ENCODE measurements at places on chromosomes 7 and 10.
A peak's percentile ranks its signal among the peaks of the same experiment; 100 is the strongest.

GRCh38 chr7:88789480-88790064 is 6.0 kb downstream of the TEX47 start:
- DNase-seq: peak; percentile 12

DNA sequence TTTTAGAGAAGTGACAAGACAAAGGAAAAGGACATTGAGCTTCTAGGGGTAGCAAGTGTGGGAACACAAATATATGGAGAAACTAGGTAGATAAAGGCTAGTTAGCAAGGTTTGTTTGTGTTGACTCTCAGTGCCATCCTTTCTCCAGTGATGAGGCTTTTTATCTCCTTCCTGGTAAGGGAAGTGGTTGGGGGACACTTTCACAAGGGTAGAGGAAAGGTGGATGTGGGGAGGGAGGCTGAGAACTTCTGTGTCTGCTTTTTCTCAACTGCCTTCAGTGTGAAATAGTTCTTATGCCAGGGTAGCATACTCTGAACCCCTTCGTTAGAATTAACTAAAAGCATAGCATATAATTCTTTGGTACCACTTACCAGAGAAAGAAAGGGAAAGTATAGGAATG is 93.0 kb upstream of the STRIP2 start:
- no peak for DNase-seq

GRCh38 chr7:29878081-29878688 is 71.9 kb downstream of the WIPF3 start:
- DNase-seq: peak; percentile 52

DNA sequence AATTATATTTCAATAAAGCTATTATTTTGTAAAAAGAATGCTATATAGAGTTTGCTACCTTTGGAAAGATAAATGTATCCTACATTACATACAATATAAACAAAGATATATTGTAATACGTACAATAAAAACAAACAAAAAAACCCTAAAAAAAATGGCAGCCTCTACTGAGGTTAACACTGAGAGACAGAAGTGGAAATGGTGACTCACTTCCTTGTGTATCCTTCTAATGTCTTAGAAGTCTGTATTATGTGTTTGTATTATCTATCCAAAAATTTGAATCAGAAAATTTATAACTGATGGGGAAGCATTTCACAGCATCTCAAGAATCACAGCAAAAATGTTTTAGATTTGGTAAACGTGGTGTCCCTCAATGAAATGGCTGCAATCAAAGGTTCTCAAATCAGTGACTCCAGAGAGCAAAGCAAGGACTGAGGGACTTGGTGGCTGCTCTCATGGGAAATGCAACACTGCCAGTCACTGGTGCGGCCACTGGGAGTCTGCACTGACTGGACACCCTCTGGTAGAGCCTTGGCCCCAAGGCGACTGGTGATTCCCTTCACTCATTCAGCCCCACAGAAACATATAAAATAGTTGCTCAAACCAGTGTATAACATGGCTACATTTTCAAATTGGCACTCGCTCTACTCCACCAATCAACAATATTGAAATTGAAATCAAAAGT is 53.8 kb downstream of the PANK1 start:
- DNase-seq: no peak

DNA sequence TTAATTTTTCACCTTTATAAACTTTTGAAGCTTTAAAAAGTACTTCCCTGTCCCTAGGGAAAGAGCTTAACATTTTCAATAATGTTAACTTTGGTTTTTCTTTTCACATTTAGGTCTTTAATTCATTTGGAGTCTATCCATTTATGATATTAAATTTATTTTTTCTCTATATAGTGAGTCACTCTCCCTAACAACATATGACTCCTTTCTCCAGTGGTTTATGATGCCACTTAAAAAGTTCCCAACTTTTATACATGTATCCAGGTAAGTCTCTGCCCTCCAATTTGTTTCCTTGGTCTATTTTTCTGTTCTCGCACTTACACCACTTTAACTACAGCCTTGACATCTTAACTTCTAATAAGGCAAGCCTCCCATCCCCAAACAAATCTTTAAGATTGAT is 3.5 kb downstream of the CACUL1 start:
- DNase-seq: no peak

DNA sequence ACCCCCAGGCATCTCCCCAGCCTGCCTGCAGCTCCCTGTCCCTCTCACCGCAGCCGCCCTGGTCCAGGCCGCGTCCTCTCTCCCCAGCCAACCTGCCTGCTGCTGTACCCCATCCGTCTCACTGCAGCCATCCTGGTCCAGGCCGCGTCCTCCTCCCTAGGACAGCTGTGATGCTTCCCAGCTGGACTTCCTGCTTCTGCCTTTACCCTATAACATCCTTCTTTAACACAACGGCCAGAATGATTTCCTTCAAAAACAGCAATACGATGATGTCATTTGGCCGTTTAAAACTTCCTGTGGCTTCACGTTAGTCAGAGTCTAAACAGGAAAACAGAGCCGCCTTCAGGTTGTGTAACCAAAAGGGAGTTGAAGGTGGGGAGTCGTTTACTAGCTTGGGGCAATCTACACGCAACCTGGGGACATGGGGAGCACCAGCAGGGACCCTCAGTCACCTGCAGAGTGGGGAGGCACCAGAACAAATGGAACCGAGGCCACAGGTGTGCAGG is 32.2 kb upstream of the ZFAND2A start:
- DNase-seq: peak; percentile 58

DNA sequence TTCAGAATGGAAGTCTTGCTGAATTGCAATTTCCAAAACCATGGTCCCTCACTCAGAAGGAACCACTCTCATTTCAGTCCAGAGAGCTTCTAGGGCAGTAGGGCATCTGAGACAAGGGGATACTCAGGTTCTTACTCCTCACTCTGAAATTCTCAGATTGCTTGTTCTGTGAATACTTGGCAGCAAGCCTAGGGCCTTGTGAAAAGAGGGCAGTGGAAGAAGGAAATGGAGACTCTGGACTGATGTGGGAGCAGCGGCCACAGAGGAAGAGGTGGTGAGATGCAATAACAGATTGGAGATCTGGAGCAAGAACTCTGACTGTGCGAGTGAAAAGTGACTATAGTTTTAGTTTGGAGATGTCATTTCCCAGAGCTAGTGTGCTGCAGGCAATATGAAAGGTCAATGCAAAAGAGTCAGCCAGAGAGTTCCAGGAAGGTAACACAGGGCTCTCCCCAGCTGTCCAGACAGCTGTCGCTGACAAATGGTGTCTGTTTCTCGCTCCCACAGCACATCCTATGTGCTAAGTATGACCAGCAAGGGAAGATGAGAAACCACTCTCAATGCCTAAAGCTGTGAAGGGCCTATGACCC is 291.6 kb upstream of the KIAA1217 start:
- DNase-seq: peak; percentile 7

DNA sequence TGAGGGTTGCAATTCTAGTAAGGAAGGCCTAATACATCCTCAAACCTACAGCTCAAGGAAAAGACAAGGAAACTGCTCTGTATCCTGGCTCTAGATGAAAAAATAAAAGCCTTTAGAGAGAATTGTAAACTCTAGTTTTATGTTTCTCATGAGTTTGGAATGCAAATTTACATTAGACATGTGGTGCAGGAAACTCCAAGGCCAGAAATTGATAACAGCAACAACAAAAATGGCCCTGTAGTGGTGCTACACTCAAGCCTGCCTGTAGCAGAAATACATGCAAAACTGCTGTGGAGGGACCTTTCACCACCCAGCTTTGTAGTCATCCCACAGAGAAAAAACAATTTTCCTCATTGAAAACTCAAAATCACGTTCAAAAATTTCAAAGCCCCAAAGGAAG is 546.7 kb upstream of the LRRN3 start:
- DNase-seq: peak; percentile 37

- DNase-seq: peak; percentile 90
These were observed 117.4 kb downstream of the CABCOCO1 start for GRCh38 chr10:61779950-61780659.

DNA sequence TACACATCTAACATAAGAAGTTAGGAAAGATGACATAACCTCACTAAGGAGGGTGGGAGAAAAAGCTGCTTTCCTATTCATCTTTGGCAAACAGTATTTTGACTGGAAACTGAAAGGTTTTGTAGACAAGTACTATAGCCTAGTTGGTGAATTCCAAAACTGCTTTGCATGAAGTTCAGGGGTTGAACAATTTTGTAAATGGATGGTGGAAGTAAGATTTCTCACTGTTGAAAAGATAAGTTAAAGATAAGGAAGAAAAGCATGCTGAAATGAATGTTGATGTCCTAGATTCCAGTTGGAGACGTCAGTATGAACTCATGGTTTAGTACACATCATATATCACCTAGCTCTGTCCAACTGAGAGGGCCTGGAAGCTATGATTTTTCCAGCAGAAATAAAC is 159.1 kb upstream of the FEZF1 start:
- DNase-seq: no peak

GRCh38 chr10:44053391-44053790 is 331.5 kb downstream of the CXCL12 start:
- DNase-seq: no peak

DNA sequence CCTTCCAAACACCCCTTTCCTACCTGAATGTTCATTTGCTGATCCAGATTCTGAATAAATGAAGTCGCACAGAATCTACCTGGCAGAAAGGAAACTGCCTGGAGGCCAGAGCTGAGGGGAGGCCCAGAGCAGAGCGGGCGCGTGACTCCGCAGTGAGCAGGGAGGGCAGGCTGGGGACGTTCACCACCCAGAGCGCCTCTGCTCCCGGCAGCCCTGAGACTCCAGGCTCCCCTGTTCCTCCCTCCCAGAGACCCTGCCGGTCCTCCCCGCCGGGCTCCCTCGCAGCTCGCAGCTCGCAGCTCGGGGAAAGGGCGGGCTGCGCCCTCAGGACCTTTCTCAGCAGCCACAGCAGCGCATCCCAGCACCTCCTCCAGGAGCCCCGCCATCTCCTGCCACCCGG is 176.7 kb upstream of the ZNF32 start:
- DNase-seq: no peak

DNA sequence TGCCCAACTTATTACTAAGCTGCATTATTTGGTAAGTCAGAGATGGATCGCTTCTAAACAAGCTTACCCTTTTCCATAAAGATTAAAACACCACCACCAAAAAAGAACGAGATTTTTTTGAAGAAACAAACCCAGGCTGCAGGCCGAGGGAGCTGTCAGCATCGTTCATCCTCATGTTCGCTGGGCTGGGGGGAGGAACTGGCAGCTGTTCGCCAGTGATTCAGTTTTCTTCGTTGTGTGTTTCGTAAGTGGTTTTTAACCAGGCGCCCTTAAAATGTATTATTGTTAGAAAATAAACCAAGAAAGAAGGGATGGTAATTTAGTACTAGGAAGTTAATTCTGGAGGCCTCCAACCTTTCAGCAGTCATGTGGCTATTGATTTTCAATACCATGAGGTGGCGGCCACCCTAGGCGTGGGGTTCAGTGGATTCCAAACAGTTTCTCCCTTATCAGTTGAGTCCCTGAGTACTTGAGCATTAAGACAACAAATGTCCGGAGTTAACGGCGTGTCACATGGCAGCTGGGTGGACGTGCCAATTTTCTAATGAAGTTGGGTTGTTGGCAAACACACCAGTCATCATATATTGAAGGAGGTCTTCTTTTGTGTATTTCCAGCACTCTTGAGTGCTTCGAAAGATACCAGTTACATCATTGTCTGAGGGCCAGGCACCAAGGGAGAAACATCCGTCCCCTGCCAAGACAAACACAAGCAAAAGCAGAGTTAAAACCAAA is 173.2 kb downstream of the EBF3 start:
- DNase-seq: no peak

- DNase-seq: no peak
These were observed 217.7 kb upstream of the AOAH start for GRCh38 chr7:36942025-36942424.

- DNase-seq: no peak
These were observed 57.5 kb upstream of the SP4 start for GRCh38 chr7:21370283-21370982.

- DNase-seq: no peak
These were observed 28.1 kb downstream of the LRGUK start for GRCh38 chr7:134155206-134155605.

DNA sequence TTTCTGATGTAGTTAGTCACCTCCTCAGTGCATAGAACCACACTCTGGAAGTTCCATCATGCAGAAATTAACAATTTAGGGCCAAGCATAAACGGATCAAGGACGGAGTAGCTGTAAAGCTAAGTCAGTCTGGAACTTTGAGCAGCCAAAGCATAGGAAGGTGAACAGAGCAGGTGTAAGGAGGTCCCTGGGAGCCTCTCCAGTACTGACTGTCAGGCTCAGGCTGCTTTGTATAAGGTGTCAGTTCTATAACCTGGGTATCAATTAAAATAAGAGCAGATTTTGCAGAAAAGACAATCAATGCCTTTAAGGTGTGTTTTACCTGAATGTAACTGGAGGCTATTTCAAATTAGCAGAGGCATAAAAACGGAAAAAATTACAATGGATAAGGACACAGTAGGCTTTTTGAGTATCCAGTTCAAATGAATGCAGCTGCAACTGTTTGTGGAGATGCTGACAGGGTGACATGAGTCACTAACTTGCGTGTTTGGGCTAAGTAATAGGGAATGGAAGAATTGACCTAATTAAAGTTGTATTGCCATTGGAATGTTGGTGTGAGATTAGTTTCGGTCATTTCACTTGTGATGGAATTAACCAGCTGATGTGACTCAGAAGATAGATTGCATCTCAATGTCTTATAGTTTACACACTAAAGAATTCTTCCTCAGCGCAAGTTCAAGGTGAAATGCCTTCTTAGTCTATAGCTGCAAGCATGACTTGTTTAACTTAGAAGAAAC is 417.9 kb upstream of the CNTNAP2 start:
- peak; percentile 72 for DNase-seq

DNA sequence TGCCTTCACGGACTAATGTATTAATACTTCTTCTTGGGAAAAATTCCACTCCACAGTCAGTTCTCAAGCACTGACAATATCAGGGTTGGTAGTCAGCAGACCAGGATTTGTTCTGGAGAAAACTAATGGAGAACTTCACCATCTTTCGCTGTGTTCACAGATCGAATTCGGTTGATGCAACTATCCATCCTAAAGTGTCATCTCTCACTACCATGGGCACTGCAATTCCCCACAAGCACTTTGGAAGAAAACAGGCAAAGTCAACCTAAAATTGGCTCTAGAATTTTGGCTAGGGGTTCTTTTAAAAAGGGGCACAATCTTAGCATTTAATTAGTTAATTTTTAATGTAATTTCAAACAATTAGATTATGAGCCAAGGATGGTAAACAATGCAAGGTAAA is 164.4 kb downstream of the HGF start:
- no peak for DNase-seq

DNA sequence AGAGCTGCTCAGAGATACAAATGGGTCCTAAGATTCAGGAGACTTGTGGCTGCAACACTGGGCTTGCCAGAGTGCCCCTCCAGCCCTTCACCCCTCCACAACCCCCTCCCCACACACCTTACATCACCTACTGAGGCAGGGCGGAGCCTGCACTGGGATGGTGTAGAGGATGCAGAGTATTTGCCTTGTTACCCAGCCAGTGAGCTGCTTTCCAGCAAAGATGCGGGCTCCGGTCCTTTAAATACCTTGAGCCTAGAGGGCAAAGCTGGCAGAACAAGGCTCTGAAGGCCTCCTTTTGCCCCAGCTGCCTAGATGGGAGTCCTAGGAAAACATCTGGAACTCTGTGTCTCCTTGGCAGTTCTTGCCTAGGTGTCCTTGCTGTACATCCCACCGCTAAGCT is 34.6 kb downstream of the KAZALD1 start:
- no peak for DNase-seq
